CD4-positive, alpha-beta T cell (primary cell): ENCODE measurements at places on chromosomes 4 and X. TPM values are rescaled to one million over a fixed set of nuclear protein-coding genes. Genes with fewer than 3 reads are reported as not detected.

DNA sequence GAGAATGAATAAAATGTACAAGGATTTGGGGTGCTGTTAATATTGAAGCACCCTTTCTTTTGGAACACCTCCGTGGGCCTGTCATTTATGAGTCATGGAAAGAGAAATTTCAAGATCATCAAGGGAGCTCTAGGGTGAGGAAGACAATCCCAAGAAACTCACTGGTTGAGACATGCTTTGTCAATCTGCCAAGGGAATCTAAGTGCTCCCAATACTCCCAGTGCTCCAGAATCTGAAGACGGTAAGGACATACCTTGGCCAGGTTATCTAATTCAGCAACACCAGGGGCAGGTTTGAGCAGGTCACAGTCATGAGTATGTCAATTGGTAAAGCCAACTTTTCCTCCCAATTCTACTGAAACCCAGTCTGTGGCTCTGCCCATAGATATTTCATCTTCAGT, 556.4 kb upstream of the CPEB2 start:
- DNase-seq: no peak

- DNase-seq: no peak
Measured at GRCh38 chr4:120355881-120356280, 289.2 kb upstream of the MAD2L1 start.

The HPSE gene
- 2.1 TPM for total RNA-seq

The TMEM192 gene
- total RNA-seq: 4.7 TPM

DNA sequence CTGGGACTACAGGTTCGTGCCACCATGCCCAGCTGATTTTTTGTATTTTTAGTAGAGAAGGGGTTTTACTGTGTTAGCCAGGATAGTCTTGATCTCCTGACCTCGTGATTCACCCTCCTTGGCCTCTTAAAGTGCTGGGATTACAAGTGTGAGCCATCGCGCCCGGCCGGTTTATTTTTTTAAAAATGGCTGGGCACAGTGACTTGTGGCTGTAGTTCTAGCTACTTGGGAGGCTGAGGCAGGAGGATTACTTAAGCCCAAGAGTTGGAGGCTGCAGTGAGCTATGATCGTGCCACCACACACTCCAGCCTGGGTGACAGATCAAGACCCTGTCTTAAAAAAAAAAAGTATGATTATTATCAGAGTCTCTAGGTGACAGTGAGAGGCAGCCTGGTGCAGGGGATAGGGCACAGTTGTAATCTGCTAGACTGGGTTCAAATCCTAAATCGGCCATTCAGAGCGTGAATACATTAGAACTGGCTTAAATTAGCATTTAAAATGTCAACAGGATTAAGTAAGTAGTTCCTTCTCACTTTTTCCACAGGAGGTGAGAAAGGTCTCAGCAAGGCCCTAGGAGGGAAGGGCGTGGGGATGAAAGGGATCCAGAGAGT, 435 bp upstream of the MGST2 start:
- DNase-seq: no peak

The TEX13B gene
- total RNA-seq: not detected

The EVC gene
- total RNA-seq: 0.70 TPM

- no peak for DNase-seq
Measured at GRCh38 chr4:72591547-72592454, 22.8 kb upstream of the ADAMTS3 start.

DNA sequence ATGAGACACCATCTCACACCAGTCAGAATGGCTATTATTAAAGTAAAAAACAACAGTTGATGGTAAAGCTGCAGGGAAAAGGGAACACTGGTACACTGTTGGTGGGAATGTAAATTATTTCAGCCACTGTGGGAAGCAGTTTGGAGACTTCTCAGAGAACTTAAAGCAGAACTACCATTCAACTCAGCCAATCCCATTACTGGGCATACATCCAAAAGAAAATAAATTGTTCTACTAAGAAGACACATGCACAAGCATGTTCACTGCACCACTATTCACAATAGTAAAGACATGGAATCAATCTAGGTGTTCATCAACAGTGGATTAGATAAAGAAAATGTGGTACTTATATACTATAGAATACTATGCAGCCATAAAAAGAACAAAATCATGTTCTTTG, 135.0 kb downstream of the REELD1 start:
- DNase-seq: no peak

- no peak for DNase-seq
Measured at GRCh38 chrX:100652266-100652665, 8.3 kb downstream of the SRPX2 start.

DNA sequence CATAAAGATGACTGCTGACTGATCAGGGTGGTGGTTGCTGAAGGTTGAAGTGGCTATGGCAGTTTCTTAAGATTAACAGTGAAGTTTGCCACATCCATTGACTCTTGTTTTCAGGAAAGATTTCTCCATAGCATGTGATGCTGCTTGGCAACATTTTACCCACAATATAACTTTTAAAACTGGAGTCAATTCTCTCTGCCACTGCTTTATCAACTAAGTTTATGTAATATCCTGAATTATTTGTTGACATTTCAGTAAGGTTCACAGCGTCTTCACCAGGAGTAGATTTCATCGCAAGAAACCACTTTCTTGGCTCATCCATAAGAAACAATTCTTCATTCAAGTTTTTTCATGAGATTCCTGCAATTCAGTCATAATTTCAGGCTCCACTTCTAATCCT, 166.5 kb upstream of the SPRY1 start:
- DNase-seq: no peak

The ASMT gene
- 0.50 TPM for total RNA-seq

- DNase-seq: no peak
Measured at GRCh38 chrX:55201930-55202579, 18.1 kb upstream of the PAGE5 start.

DNA sequence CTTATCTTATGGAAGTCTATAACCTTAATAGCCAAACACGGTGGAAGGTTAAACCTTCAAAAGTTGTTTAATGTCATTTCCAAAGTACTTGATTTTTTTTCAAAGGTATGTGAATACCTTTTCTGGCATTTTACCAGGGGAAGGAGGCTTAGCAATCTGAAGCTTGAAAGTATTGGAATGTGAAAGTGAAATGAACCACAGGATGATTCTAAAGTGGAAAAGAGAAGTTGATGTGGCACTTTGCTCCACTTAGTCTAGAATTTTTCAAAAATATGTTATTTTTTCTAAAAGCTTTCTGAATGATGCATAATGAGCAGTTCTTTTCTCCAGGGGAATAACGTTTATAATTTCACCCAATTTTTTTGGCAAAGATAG, 19.2 kb downstream of the PI4K2B start:
- no peak for DNase-seq

The DUX4 gene
- not detected for total RNA-seq

The TBC1D25 gene
- total RNA-seq: 30.5 TPM

The TMEM128 gene
- total RNA-seq: 6.9 TPM

- DNase-seq: no peak
Measured at GRCh38 chr4:95084584-95084983, 326.8 kb downstream of the BMPR1B start.

The ASB9 gene
- total RNA-seq: 0.14 TPM

DNA sequence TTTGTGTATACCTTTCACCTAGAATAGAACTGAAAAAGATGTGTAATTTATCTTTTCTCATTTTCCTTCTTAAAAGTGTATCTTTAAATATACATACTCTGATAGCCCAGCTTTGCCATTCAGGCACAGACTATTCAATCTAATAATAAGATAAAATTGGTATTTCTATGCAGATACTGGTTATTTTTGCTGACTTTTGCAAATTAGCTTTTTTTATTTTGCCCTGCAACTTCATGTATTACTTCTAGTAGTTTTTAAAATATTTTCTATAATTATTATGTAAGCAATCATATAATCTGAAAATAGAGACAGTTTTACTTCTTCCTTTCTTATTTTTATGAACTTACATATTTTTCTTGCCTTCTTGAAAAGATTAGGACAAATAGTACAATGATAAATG, 45.4 kb upstream of the FREM3 start:
- no peak for DNase-seq

- DNase-seq: no peak
Measured at GRCh38 chrX:40131654-40132337, 34.0 kb upstream of the BCOR start.

The CSAG2 gene
- not detected for total RNA-seq

- no peak for DNase-seq
Measured at GRCh38 chrX:48786341-48786800, at the start of gene GATA1. TSS of gene GATA1 (plus strand) at chrX:48786590. CDS start at chrX:48791110, 4,520 bp downstream.

The NSG1 gene
- total RNA-seq: 10.4 TPM

DNA sequence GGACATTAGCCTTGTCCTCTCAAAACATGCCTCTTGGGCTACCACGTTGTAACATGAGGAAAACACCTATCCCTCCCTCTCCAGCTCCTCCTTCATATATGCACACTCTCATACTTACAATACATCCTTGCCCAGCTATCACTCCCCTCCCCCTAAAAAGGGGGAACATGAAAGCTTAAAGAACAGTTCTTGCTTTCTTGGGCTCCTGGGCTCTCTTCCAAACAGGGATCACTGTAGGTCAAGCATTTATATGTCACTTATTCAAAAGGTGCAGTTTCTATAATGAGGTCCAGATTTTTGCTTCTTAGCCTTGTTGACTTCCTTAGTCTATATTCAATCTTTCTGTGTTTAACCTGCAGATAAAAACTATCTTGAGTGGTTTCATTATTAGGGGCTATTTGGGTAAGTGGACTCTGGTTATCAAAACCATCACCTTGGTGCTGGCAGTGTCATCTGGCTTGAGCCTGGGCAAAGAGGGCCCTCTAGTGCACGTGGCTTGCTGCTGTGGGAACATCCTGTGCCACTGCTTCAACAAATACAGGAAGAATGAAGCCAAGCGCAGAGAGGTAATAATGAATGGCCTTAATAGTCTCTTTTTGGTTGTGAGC, 119.4 kb downstream of the AKAP4 start:
- DNase-seq: no peak

GRCh38 chr4:67052814-67053675, 492.3 kb downstream of the CENPC start:
- DNase-seq: no peak
